Left ventricle myocardium inferior (tissue), 1 donor: ENCODE measurements at places on chromosomes 7 and 10. TPM values are rescaled to one million over a fixed set of nuclear protein-coding genes. Genes with fewer than 3 reads are reported as not detected.

DNA sequence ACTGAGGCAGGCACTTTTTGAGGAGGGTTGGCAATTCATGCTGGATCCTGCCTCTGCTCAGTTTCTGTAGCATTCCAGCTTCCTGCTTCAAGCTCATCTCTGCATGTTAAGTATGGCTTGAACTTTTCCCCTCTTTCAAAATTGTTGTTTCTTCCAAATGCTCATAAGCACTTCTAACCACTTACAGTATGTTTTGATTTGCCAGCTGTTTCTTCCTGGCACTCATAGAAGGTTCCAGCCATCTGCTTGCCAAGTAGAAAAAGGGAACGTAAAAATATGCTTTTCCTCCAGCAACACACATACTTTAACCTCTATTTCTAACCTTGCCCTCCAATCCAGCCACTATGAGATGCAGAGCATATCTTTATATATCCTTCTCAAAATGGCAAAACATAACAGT is 692.6 kb upstream of the COBL start:
- no peak for DNase-seq
- H3K4me3 ChIP-seq, result no peak overlapping the region
- H3K27me3 ChIP-seq, result no peaks in the 10 kb centered on the region
- no peaks in the 10 kb centered on the region for H3K4me1 ChIP-seq
- H3K36me3 ChIP-seq, result no peaks in the 10 kb centered on the region

DNA sequence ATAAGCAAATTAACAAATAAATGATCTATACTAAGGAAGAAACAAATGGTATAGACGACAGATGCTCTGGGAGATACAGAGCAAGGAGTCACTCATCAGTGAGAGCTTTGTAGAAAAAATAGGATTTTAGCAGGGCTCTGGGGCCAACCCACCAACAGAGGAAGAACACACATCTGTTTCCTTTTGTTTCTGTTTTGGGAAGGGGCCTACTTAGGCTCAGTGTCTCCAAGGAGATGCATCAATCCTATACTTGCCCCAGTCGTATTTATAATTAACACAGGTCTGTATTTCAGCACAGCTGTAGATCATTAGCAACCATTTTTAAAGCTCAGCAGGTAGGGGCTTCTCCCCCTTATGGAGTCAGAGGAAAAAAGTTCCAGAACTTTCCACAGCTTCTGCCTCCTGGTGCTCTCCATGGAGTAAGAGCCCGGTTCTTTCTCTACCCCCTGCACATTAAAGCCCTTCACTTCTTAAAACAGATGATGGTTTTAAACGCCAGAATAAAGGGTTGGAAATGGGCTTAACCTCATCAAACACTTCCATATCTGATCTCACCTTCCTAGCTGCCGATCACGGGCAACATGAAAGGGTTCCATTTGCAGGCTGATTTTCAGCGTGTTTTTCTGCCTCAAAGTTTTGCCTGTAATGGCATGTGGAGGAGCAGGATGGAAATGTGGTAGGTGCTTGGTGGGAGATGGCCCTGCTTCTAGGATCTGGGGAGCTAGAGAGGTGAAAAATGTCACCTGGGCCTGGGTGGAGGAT is 291.7 kb downstream of the TCF7L2 start:
- peaks cover 16% of the 10 kb centered on the region for H3K27me3 ChIP-seq
- no peaks in the 10 kb centered on the region for H3K36me3 ChIP-seq
- no peaks in the 10 kb centered on the region for H3K4me1 ChIP-seq
- H3K27ac ChIP-seq, result no peak overlapping the region
- no peak overlapping the region for H3K4me3 ChIP-seq
- no peak for DNase-seq

GRCh38 chr7:82443547-82444219 is at the start of gene CACNA2D1:
Gene CACNA2D1, minus strand, starts transcription at chr7:82443777.
- peak within 1 kb of the TSS; percentile 94 for H3K27ac ChIP-seq
- peaks cover 55% of the 10 kb centered on the region for H3K4me1 ChIP-seq
- peak; percentile 88 for DNase-seq
- H3K27me3 ChIP-seq, result no peaks in the 10 kb centered on the region
- no peaks in the 10 kb centered on the region for H3K36me3 ChIP-seq

DNA sequence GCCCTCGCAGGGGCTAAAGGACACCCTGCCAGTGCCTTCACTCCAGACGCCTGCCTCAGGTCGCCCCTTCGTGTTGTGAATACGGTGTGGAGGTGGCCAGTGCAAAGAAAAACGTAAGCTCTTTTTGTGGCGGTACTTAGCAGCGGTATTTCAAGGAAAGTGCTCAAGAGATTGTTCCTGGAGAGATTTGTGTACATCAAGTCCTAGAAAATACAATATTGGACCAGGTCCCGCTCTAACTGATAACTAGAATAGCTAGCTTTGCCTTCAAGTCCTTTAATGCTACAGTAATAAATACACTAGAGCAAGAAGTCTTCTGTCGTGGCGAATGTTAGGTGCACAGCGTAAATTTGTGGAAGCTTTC is 689 bp downstream of the PLCE1 start:
- no peaks in the 10 kb centered on the region for H3K36me3 ChIP-seq
- no peak for DNase-seq
- H3K4me3 ChIP-seq, result peak overlapping the region; percentile 76
- H3K27ac ChIP-seq, result peak overlapping the region; percentile 77

DNA sequence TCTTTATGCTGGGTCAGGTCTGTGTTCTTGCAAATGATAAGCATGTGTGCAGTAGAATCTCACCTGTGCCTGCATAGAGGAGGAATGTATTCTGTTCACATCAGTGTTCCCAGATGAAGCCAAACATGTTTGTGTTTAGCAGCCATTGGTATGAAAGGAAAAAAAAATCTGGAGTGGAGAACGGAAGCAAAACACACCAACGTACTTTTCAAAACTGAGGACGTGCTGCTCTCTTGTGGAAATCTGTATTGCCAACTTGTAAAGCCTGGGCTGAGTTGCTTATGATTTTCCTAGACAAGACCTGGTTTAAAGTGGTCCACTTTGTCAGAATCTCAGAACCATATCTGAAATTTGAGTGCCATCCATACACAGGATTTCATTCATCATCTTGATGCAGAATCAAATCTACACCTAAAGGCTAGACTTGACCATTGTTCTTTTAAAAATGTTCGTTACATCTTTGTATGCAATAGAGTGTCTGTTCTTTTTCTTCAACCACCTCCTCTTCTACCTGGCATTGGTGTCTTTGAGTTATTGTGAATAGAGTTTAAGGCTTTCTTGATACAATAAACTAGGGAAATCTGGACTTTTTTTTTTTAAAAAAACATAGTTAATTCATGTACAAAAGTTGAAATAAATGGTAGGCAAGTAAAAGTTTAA is 367.7 kb downstream of the PHF14 start:
- peaks cover 5% of the 10 kb centered on the region for H3K27me3 ChIP-seq
- H3K4me1 ChIP-seq, result peaks cover 6% of the 10 kb centered on the region
- DNase-seq, result no peak
- no peak overlapping the region for H3K27ac ChIP-seq

GRCh38 chr10:42970451-42971250 is 106.2 kb upstream of the RET start:
- DNase-seq, result no peak
- no peaks in the 10 kb centered on the region for H3K4me1 ChIP-seq
- H3K36me3 ChIP-seq, result no peaks in the 10 kb centered on the region

- no peak overlapping the region for H3K27ac ChIP-seq
- H3K4me3 ChIP-seq, result no peak overlapping the region
- no peaks in the 10 kb centered on the region for H3K36me3 ChIP-seq
- peaks cover 13% of the 10 kb centered on the region for H3K4me1 ChIP-seq
Observed at GRCh38 chr10:782751-783648, 93.5 kb upstream of the DIP2C start.

DNA sequence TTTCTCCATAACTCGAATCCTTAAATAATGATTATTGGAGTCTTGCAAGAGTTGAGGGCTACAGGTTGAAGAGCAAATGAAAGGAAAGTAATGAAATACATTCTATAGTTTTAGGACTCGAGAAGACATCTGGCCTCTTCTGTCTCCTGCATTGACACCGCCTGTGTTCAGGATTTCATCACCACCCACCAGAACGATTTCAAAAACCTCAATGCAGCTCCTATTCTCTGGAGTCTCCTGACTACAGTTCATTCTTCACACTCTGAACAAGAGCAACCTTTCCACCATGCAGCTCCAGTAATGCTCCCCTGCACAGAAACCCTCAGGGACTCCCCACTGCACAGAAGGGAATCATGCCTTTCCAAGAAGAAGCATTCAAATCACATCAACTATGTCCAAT is 5.5 kb downstream of the IL15RA start:
- peaks cover 47% of the 10 kb centered on the region for H3K4me1 ChIP-seq
- no peak for DNase-seq
- H3K36me3 ChIP-seq, result peaks cover 3% of the 10 kb centered on the region
- H3K27ac ChIP-seq, result peak overlapping the region; percentile 84

DNA sequence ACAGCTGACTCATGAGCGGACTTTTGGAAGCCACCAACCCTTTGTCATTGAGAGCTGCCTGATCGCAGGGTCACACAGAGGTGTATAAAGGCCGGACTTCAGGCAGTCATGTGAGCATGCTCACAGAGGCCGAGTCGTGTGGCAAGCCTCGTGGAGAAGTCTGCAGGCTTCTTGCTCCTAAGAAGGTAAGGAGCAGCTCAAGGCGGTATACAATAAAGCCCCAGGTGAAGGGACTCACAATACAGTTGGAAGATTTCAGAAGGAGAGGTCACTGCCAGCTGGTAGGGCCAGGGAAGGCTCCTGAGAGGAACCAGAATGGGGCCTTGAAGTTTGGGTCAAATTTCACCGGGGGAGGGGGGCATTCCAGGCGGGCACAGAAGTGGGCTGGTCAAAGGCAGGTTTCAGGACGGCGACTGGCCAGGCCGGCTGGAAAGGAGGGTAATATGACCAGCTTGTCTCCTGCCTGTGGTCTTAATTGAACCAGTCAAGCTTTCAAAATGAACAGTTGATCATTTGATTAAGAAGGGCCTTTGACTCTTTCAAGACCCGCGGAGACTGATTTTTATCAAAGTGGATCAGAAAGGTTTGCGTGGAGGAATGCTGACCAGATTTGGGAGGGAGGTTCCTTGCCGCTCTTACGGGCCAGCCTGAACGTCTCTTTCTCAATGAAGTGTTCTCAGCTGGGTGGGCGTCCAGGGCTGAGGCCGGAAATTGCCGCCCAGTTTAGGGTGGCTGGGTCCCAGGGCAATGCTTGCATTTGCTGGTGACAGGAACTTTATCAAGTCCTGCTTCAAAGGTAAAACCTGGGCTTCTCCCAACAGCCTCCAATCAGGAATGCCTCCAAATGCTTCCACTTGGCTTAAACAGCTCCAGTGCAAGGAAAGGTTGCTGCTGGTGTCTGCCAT is 178.6 kb downstream of the EMX2 start:
- no peaks in the 10 kb centered on the region for H3K4me1 ChIP-seq
- DNase-seq, result no peak
- H3K27me3 ChIP-seq, result peaks cover 67% of the 10 kb centered on the region
- no peak overlapping the region for H3K4me3 ChIP-seq
- H3K36me3 ChIP-seq, result no peaks in the 10 kb centered on the region
- H3K27ac ChIP-seq, result no peak overlapping the region

DNA sequence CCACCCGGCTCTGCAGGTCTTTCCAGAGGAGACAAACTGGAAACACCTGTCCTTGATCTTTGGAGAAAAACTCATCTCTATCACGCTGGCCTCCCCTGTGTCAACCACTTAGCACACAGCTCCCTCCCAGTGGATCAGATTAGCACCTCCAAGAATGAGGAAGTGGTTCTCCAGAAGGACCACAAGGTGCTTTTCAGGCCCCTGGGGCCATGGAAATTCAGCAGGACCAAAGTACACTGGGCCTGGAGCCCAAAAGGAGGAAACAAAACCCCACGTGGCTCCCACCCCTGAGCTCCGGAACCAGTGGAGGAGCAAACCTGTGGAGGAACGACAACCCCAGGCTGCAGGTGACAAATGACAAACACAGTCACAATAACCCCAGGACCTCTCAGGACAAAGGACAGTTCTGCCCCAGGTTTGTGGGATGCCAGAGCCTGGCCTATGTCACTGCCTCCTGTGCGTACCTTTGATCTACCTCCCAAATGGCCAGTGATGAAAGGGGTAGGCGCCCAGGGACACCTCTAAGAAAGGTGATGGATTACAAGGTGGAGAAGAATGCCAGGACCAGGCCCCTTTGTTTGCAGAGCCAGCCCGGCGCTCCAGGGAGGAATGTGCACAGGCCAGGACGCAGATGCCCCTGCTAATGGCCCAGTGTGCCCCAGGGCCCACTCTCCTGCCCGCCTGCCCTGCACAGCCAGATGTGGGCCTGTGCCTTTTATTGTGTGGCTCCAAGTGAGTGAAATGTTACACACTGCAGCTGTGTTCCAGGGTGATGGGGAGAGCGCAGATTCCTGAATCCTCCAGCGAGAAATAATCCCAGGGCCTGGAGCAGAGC is 5.7 kb downstream of the TNS3 start:
- H3K27me3 ChIP-seq, result no peaks in the 10 kb centered on the region
- DNase-seq, result peak; percentile 78
- H3K27ac ChIP-seq, result peak overlapping the region; percentile 87
- H3K4me3 ChIP-seq, result peak overlapping the region; percentile 49

GRCh38 chr7:4270941-4271715 is 411.0 kb upstream of the FOXK1 start:
- no peaks in the 10 kb centered on the region for H3K36me3 ChIP-seq
- DNase-seq, result no peak
- peaks cover 39% of the 10 kb centered on the region for H3K27me3 ChIP-seq
- H3K27ac ChIP-seq, result no peak overlapping the region

GRCh38 chr10:55734112-55734511 is 626.9 kb downstream of the ZWINT start:
- no peak for DNase-seq
- H3K27ac ChIP-seq, result no peak overlapping the region
- no peaks in the 10 kb centered on the region for H3K27me3 ChIP-seq
- H3K4me1 ChIP-seq, result no peaks in the 10 kb centered on the region
- no peaks in the 10 kb centered on the region for H3K36me3 ChIP-seq

DNA sequence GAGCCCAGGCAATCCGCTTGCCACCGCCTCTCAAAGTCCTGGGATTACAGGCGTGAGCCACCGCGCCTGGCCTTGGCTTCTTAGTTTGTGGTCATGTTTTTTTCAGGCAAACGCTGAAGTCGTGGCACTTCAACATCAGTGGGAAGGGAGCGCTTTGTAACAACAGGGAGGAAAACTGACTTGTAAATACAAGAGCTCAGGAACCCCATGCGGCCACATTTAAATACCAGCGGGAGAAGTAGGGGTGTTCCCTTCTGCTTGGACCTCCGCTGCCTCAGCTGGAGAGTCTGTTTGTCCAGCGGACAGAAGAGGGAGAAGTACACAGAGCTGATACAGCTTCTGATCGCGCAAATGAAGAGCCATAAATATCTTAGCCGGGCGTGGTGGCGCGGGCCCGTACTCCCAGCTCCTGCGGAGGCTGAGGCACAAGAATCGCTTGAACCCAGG is 108.7 kb upstream of the KMT2C start:
- no peaks in the 10 kb centered on the region for H3K36me3 ChIP-seq
- DNase-seq, result no peak
- H3K4me1 ChIP-seq, result no peaks in the 10 kb centered on the region
- H3K27me3 ChIP-seq, result peaks cover 15% of the 10 kb centered on the region

- no peak overlapping the region for H3K4me3 ChIP-seq
- no peak overlapping the region for H3K27ac ChIP-seq
- H3K27me3 ChIP-seq, result peaks cover 7% of the 10 kb centered on the region
- no peaks in the 10 kb centered on the region for H3K4me1 ChIP-seq
- DNase-seq, result no peak
- no peaks in the 10 kb centered on the region for H3K36me3 ChIP-seq
Observed at GRCh38 chr10:45071043-45071813, 70.5 kb downstream of the ZNF22 start.

NAT16 gene
- total RNA-seq, result not detected

PNLIP gene
- total RNA-seq, result not detected

FAM25A gene
- total RNA-seq, result not detected

LLCFC1 gene
- total RNA-seq, result not detected

GJC3 gene
- 0.27 TPM for total RNA-seq

CDK14 gene
- total RNA-seq, result 18.7 TPM

BMPER gene
- 2.9 TPM for total RNA-seq

TAS2R4 gene
- 0.25 TPM for total RNA-seq

FGF8 gene
- total RNA-seq, result not detected

GNG11 gene
- 29.6 TPM for total RNA-seq
